ENCODE measurements at places on chromosomes 3 and 15.
A peak's percentile ranks its signal among the peaks of the same experiment; 100 is the strongest.

GRCh38 chr15:65033659-65034269 lies 4.3 kb upstream of the MTFMT start:
- no peak for DNase-seq

GRCh38 chr3:194089357-194090177 lies 46.4 kb upstream of the HES1 start:
- DNase-seq, result no peak

- no peak for DNase-seq
Observed at GRCh38 chr3:8767256-8767666, 2.2 kb downstream of the OXTR start.

DNA sequence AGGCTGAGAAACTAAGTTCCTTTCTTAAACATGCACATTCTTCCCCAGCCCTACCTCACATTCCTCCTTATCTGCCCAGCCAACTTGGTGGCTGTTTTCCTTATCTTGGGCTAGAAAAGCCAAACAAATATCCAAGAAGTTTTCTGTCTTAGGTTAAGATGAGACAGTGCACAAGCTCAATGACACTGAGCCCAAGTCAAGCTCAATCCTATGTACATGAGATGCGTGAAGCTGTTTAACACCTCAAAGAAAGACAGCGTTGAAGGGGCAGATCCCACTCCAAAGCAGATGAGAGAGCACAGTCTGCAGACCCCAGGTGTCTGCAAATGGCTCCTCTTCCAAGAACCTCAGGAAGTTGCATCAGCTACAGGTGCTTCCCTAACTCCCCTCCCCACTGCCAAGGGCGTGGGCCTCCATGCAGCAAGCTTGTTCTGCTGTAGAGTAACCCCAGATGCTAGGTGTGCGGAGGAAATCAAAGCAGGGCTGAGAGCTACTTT lies 16.6 kb downstream of the LRRC2 start:
- DNase-seq, result no peak

DNA sequence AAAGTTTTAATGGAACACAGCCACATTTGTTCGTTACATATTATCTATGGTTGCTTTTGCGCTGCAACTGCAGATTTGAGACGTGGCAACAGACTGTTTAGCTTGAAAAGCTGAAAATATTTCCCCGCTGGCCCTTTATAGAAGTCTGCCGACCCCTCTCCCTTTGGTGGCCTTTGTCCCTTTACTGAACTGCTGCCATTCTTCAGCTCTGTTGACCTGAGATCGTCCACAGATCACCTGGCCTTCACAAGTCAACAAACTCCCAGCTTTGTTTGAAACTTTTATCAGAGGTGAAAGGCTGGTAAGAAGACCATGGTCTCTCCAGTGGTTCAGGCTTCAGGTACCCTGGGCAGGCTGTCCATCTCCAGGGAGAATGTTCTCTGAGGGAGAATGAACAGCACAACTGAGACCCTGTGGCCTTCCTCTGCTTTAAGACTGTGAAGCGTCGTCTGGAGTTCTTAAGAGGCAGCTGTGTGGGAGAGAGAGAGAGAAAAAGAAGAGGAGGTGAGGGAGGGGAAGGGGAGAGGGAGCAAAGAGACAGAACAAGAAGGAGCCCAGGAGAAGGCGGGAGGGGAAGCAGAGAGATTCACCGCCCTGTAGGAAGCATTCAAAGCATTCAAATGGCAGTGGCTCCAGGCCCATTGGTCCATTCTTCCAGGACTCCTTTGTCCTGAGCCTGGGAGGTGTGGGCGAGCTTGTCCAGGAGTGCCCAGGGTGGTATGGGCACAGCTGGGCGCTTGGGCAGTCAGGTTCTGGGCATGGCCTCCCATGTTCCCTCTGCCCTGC lies 53.7 kb upstream of the INSYN1 start:
- no peak for DNase-seq

DNA sequence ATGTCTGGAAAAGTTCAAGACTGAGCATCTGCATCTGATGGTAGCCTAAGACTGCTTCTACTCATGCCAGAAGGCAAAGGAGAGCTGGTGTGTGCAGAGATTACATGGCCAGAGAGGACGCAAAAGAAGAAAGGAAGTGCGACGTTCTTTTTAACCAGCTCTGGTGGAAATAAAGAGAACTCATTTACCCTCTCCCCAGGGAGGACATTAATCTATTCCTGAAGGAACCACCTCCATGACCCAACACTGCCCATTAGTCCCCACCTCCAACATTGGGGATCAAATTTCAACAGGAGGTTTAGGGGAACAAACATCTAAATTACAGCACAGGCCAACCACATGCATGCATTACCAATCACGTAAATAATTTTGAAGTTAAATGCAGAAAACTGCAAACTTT lies 1.5 kb upstream of the NCK1 start:
- no peak for DNase-seq

DNA sequence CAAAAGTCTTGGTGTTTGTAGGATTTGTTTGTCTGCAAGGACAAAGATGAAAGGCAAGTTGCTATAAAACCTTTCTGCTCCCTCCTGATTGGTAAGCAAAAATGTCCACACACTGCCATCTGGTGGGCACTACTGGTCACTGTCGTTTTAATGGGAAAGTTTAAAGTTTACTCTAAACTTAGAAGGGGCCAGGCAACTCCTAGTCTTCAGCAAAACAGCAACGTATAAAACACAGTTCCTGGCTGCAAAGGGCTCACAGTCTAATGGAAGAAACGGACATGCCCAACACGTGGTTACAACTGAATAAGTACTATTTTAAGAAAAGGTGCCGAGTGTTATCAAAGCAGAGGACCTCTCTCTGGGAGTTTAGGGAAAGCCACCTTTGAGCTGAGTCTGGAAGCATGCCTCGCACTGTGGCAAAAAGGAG lies 23.7 kb upstream of the TPRG1 start:
- DNase-seq, result peak; percentile 2

DNA sequence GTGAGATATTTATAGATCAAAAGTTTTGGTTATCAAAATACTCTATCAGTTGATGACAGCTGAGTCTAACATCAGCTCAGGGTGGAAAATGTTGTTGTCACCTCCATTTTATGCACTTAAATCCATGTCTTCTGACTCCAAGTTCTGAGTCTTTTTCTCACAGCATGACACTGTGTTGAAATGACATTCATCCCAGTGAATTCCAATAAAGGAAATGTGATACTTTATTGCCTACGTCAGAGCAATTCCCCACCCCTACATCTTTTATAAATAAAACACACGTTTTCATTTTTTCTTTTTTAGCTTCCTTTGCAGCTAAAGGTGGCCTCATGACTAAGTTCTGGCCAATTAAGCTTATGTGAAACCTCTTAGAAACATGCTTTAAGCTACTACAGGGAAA lies 10.7 kb downstream of the DRD3 start:
- no peak for DNase-seq

GRCh38 chr3:159884661-159885402 lies 103.8 kb upstream of the IL12A start:
- DNase-seq, result no peak

- no peak for DNase-seq
Observed at GRCh38 chr15:59443341-59444072, 5.5 kb downstream of the FAM81A start.

GRCh38 chr3:129461022-129461421 lies 21.0 kb downstream of the IFT122 start:
- no peak for DNase-seq

- DNase-seq, result no peak
Observed at GRCh38 chr3:127228866-127229265, 35.9 kb downstream of the PRR23E start.

- no peak for DNase-seq
Observed at GRCh38 chr15:74384566-74384880, 17.1 kb upstream of the CYP11A1 start.

- no peak for DNase-seq
Observed at GRCh38 chr3:79872483-79872882, 104.7 kb upstream of the ROBO1 start.

DNA sequence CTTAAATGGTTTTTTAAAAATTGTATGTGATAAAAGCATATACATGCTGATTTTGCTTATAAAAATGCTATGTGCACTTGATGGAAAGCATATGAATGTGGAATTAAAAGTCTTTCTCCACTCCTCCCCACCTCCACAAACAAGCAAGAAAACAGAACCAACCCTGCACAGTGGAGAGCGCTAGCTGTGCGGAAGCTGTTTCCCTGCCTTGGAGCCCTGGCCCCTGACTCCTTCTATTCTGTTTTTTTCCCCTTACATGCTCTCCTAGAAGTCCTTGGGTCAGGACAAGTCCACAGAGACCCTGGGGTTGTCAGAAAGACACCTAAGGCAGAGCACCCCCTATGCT lies 64.2 kb downstream of the BOC start:
- DNase-seq, result no peak

DNA sequence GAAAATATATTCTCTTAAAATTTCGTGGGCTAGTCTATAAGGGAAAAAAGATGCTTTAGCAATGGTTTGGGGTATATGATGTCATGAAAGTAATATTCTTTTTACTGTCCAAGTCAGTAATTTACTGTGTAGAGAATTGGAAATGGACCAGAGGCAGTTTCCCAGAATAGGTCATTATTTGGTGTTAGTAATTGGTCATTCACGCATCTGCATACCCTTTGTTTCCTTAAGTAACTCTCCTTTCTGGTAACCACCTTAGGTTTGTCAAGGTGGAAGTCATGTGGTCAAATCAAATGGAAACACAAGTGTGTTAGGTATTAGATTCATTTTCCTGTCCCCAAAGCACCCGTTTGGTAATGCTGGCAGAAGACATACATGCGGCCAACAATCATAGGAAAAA lies 23.9 kb downstream of the FBXO22 start:
- no peak for DNase-seq

DNA sequence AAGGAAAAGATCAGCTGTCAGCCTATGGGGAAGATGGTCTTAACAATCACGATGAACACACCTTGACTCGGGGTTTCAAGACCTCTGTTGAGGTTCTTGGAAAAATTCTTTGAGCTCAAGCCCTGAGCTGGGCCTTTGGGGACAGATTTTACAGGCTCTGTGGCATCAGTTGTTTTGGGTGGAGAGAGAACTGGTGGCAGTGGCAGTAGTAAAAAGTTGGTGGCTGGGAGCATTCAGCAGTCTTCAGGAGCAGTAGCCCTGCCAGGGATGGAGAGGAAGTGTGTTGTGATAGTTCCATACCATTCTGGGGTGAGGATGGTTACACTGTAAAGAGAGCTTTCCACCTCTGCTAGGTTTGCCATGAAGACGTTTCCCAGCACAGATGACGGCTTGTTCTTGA lies 4.9 kb upstream of the KY start:
- no peak for DNase-seq

GRCh38 chr3:64460141-64460730 lies 227.6 kb downstream of the ADAMTS9 start:
- DNase-seq, result no peak

DNA sequence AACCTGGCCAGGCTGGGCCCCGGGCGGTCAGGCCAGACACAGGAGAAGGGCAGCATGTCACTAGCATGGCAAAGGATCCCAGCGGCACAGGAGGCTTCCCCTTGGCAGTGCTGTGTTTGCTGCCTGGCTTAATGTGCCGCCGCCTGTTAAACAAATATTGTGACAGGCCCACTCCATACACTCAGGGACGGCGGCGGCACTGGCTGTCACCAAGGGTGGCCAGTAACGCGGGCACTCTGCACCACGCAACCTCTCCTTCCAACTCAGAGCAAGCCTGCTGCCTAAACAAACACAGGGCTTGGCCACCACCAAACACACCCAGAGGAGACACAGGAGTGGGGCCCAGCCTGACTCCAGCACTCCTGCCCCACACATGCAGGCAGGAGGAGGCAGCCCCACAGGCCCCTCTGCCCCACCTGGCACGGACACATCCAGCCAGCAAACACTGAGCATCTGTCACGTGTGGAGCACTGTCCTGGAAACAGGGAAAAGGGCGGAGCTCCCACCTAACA lies 48.0 kb downstream of the TPRA1 start:
- peak; percentile 71 for DNase-seq

DNA sequence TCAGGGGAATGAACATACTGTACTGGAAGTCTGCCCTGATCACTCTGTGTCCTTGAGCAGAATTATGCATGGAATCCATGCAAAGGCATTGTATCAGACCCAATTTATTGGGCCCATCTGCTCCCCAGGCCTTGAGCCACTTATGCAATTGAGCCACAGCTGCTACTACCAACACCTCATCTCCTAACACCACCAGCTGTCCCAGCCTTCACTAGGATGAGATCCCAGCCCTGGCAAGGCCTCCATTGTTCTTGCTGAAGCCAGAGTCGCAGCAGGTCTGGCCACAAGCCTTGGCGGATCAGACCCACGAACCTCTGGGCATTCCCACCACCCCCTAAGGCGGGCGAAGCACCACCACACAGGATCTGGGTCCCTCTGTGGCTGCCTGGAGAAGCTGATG lies 9.2 kb upstream of the NME9 start:
- no peak for DNase-seq

DNA sequence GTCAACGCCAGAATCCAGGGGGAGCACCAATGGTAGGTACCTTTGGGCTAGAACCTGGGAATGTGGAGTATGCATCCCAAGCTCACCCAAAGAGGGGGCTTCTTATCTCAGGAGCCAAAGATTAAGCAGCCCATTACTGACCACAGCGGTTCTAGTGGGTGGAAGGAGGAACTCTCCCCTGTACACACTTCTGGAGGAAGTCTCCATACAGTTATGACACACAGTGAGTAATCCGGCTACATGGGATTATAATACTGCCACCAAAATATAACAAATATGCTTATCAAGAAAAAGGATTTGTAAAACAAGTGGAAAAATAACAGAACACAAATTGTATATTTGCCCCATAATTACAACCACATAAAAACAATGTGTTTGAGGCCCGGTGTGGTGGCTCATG lies 8.4 kb downstream of the MYO1E start:
- no peak for DNase-seq

GRCh38 chr3:36302158-36302509 lies 78.2 kb upstream of the STAC start:
- DNase-seq, result no peak

DNA sequence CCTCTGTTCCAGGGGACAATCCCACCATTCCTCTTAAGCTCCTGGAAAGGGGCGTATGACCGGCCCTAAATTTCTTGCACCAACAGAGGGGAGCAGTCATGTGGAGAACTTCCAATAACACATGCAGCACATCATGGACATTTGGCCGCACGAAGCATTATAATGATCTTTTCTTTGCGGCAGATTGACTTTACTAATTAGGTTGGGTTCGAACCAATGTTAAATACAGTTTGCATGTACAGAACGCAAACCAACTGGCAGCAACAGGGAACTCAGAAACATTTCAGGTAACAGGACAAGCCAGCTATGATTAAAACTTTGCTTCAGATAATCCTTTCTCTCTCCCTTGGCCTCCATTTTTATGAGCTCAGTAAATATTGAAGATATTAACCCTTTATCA lies 100.8 kb upstream of the ADPGK start:
- no peak for DNase-seq

All from NCI-H187 treated with DMSO at 0.1 percent for 48 hours (cell line).